SK-N-SH treated with all-trans-retinoic acid at 6 μM for 48 hours (cell line): ENCODE measurements at places on chromosomes 12 and 14.
A peak's percentile ranks its signal among the peaks of the same experiment; 100 is the strongest.

DNA sequence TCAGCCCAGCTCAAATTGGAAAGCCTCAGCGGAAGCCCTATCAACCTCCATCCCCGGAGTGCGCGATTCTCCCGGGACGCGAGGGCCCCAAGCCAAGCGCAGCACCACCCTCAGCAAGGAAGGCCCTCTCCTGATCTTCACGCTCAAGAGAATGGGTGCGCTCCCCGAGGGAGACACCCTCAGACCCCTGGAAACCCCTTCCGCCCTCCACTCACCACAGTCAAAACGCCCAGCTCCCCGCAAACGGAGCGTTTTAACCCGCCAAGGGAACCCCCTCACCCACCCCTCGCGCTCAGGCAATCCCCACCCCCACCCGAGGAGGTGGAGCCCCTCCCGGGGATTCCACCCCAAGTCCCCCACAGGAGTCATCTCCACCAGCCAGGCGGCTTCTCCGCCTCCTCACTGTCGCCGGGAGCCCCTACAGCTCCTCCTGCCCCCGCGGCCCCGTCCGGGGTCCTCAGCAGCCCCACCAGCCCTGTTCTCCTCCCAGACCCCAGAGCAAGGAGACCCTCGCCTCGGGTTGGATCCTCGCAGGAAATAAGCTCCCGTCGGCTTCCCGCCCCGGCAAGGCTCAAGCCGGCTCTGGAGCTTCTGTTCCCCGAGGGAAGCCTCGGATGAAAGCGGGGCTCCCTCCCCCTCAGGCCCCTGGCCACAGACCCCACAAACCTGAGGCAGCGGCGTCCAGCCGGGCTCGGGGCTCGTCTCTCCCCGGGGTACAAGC is 507 bp downstream of the BAZ2A start:
- ATAC-seq = peak; percentile 66

GRCh38 chr12:80293347-80293746 is 150.7 kb upstream of the PTPRQ start:
- ATAC-seq = no peak

- peak; percentile 31; the same call in 2 of the 3 replicates for ATAC-seq
Observed at GRCh38 chr14:30995689-30996088, 29.8 kb upstream of the AP4S1 start.

DNA sequence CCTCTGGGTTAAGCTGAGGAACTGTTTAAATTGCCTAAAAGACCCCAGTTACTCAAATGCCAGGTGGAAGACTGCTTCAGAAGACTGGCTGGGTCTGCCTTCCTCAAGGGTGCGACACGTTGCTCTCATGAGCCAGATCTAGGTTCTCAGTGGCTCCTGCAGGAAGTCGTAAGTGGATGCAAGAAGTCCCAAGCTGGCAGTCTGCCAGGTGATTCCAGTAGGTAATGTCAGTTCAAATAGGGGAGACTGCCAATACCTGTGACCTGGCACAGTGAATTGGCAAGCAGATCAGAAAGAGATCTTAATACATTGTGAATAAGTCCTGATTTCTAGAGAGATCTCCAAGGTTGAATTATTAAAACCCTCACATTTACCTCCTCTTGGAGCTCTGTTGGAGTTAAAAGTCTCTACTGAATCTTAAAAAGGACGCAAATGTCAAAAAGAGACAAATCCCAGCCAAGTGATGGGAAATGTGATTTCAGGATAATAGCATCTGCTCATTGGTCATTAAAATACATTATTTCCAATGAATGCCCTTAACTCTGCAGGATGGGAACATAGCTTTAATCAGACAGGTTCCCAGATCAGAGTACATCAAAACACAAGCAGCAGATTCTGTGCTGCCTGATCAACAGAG is 98.8 kb upstream of the FRMD6 start:
- peak; percentile 53; the same call in 2 of the 3 replicates for ATAC-seq

GRCh38 chr14:93977790-93978581 is 1.6 kb upstream of the ASB2 start:
- ATAC-seq = no peak

DNA sequence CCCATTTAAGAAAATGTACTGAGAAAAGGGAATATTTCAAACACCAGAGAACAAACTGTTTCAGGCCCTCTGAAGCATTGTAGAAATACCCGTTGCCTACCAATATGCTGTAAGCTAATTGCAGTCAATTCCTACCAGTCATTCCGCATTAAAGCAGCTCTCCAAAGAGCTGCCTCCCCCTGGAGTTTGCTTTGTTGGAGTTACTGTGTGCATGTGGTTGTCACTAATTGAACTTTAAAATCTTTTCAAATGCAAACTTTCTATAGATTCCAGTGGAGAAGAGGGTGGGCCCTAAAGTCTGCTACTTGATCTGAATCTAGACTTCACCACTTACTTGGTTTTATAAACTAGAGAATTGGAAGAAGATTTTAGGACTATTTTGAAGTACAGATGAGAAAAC is 112.7 kb downstream of the PLXNC1 start:
- no peak for ATAC-seq

DNA sequence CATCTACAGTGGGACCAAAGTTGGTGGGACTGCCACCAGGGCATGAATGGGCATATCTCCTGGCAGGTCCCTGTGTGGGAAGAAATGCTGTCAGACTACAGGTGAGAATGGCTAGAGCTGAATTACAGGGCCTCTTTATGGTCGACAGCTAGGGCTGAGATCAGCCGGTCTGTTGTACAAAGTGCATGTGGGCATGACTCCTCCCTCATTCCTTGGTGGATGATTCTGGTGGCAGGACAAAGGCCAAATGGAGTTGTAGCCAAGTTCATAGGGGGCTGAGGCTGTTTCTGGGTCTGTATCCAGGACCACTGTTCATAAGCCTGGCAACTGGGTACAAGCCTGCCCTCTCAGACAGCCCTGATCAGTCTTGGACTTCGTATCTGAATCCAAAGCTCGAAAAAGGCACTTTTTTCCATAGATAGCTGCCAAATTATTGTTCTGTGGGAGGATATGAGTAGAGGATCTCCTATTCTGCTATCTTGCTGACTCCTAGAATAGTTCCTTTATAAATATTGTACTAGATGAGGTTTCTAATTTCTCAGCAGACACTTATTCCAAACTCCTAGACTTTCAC is 460.8 kb downstream of the TMEM117 start:
- ATAC-seq = no peak

DNA sequence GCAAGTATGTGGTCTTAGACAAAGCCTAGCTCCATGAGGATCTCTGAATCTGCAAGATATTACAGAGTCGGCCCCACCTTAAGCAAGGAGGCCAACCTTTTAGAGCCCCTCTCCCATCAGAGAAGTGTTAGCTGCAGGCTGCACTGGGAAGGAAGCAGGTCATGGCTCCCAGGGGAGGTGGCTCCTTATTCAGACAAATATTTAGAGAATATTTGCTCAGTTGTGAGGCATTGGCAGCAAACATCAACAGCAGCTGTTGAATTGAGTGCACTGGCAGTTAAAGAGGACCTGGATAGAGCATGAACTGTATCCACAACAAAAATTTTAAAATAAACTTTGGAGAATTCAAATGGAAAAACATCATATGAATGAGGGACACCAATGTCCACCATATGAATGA is 44.7 kb downstream of the FSCB start:
- no peak for ATAC-seq

DNA sequence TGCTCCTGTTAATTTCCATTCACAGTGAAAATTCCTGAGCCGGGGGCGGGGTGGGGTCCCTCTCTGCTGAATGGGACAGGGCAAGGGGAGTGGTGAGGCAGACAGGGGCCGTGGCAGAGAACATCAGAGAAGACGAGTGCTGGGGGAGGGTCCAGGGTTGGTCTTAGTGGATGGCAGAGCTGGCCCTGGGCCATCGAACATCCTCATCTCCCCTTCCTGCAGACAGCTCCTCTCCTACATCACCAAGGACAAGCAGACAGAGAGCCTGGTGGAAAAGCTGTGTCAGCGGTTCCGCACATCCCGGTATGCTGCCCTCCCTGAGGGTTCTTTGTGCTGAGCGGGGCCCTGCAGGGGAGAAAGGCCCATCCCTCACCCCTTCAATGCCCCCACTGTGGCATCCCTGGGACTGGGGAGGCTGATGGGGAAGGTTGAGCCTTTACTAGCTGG is 5.0 kb upstream of the GAPDH start:
- ATAC-seq = no peak

GRCh38 chr12:114604606-114605005 is 79.4 kb downstream of the TBX3 start:
- ATAC-seq = no peak

GRCh38 chr14:102131741-102132140 is 8.0 kb upstream of the WDR20 start:
- ATAC-seq = no peak

- ATAC-seq = no peak
Observed at GRCh38 chr12:51181558-51181957, 8.6 kb upstream of the TFCP2 start.

GRCh38 chr14:56075301-56075700 is 42.9 kb upstream of the PELI2 start:
- no peak for ATAC-seq

DNA sequence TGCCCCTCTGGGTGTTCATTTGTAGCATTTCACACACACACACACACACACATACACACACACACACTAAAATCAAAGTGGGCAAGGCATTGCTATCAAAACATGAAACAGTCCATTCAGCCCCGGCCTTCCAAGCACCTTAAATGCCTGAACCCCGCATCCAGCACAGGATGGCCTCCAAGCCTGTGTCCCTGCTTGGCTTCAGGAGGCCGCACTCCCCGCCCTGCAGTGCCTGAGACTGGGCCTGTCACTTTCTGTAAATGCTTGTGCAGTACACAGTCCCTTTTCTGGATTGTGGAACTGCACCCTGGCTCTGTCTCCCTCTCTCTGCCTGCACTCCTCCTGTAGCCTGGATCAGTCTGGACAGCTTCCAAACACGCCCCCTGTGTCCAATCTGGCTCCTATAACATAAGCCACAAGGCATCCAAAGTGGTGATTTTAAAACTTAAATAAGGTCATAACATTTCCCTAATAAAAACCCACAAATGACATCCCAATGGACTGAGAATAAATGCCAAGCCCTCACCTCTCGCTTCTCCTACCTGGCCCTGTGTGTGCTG is 972.2 kb upstream of the TMEM132C start:
- ATAC-seq = no peak

- ATAC-seq = no peak
Observed at GRCh38 chr14:99715266-99716000, 31.3 kb downstream of the CYP46A1 start.

GRCh38 chr12:75585330-75585729 is 73.9 kb upstream of the KRR1 start:
- peak; percentile 99 for ATAC-seq

DNA sequence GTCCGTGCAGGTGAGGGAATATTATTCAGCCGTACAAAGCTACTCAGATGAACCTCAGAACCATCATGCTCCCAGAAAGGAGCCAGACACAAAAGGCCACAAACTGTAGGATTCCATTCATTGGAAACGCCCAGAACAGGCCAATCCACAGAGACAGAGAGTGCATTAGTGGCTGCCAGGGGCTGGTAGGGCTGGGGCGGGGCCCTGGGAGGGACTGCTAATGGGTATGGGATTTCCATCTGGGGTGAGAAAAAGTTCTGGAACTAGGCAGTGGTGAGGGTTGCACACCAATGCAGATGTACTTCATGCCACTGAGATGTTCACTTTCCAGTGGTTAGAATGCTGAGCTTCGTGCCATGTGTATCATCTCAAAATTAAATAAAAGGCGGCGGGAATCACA is 101.1 kb downstream of the RFLNA start:
- ATAC-seq = no peak

- ATAC-seq = no peak; the same call in 2 of the 3 replicates
Observed at GRCh38 chr14:37594971-37595808, at the start of the genes FOXA1 and TTC6. FOXA1 (minus strand) TSS chr14:37595249; CDS start chr14:37594972, 277 bp downstream. TTC6 (plus strand) TSS chr14:37595629; CDS start chr14:37622065, 26,436 bp downstream.

- peak; percentile 7 for ATAC-seq
Observed at GRCh38 chr14:21475767-21476522, 814 bp downstream of the RAB2B start.

GRCh38 chr12:103529306-103529705 is 33.5 kb upstream of the C12orf42 start:
- no peak for ATAC-seq

DNA sequence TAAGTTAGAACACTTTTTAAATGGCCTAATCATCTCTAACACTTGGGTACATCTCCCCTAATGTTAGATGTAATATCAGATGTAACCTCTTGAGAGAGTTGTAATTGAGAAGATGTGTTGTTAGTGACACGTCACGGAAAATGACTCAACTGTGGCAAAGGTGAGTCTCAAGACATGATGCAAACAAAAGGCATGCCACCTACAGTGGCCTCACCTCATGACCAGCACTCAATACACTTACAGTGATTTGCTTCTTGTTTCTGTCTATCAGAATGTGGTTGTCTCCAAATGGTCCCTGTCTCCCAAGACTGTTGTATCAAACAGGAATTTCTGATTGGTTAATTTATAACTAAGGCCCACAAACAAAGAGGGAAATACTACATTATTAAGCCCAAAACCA is 91.2 kb downstream of the SLC25A21 start:
- no peak for ATAC-seq

GRCh38 chr12:26870491-26871419 is 37.8 kb upstream of the ITPR2 start:
- peak; percentile 83 for ATAC-seq

- no peak for ATAC-seq
Observed at GRCh38 chr14:56810836-56811592, 735 bp upstream of the OTX2 start.

DNA sequence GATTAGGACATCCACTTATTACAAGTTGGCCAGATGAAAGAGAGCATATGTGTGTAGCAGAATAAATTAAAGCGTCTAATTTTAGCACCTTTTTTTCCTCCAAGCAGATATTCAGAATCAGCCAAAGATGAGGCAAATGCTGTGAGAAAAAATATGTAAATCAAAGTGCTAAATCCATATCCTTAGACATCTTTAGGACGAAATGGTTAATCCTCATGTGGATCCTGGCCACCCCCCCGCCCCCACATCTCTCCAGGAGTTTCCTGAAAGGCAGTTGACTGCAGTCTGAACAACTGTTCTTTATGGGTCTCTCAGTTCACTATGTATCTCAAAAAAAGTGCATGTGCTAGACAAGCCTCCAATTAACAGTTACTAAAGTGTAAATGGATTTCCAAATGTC is 1768.1 kb upstream of the SEL1L start:
- ATAC-seq = no peak

GRCh38 chr12:104358353-104359003 is 54.9 kb downstream of the EID3 start:
- ATAC-seq = peak; percentile 53

- ATAC-seq = peak; percentile 74
Observed at GRCh38 chr14:85934886-85935254, 404.9 kb downstream of the FLRT2 start.

GRCh38 chr12:23340351-23340750 is 609.1 kb downstream of the SOX5 start:
- ATAC-seq = no peak

DNA sequence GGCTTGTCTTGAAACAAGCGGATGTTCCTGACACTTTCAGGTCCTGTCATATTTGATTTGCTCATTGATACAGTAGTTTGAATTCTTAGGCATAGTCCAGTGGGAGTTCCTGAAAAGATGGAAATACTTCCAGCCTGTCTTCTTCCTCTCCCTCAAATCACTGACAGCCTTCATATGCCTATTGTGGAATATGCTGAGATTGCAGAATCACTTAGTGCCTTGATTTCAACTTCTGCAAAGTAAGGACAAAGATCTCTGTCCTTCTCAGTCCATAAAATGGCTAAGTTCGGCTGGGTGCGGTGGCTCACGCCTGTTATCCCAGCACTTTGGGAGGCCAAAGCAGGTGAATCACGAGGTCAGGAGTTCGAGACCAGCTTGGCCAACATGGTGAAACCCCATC is 6.7 kb upstream of the PYGL start:
- no peak for ATAC-seq

- 0 out of 3 replicates have a peak, but pooled peaks have one; percentile 33 for ATAC-seq
Observed at GRCh38 chr14:39467889-39468524, 35.8 kb upstream of the FBXO33 start.
